ENCODE measurements at places on chromosomes 11 and 22.

GRCh38 chr11:132137981-132138313 lies 767.5 kb downstream of the NTM start:
- no peak for DNase-seq

DNA sequence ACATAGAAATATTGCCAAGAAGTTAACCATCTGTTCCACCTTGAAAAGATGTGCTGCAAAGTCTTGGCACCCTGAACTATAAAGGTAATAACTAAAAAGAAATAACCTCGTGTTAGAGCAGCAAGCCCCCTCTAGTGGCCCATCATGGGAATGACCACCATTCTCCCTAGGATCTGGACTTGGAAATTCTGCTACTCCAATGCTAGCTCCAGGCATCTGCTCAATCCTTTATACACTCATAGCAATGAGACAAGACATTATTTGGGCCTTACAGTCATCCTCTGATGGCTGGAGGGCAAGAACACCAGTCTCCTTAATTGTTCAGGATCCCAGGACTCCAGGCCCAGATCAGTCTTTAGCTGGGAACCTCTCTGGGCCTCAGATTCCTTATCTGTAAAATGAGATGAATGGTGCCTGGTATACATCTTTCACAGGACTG lies 76.0 kb downstream of the CWC15 start:
- peak; percentile 12 for DNase-seq

DNA sequence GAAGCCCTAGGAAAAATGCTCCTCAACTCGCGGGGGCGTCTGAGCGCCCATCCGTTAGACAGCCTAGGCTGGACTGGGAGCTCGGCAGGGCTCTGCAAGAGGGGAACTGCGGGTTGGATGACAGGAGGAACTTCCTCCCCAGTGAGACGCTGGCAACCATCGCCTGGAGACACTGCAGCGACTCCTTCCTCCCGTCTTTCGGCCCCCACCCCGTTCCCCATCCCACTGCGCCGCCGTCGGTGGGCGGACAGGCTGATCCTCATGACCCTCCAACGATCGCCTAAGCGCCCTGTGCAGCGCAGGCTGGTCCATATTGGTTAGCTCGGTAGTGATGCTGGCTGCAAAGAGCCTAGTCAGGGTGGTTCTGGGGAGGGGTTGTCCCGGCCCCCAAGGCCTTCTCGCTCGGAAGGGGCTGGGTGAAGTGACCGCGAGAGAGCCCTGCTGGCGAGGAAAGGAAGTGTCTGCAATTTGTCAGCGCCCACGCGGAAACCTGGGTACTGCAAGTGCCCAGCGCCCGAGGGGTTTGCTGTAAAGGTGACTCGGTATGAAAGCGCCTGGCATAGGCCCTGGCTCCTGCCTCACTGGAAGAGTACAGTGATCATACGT lies 638 bp downstream of the NRGN start:
- peak; percentile 44 for DNase-seq

DNA sequence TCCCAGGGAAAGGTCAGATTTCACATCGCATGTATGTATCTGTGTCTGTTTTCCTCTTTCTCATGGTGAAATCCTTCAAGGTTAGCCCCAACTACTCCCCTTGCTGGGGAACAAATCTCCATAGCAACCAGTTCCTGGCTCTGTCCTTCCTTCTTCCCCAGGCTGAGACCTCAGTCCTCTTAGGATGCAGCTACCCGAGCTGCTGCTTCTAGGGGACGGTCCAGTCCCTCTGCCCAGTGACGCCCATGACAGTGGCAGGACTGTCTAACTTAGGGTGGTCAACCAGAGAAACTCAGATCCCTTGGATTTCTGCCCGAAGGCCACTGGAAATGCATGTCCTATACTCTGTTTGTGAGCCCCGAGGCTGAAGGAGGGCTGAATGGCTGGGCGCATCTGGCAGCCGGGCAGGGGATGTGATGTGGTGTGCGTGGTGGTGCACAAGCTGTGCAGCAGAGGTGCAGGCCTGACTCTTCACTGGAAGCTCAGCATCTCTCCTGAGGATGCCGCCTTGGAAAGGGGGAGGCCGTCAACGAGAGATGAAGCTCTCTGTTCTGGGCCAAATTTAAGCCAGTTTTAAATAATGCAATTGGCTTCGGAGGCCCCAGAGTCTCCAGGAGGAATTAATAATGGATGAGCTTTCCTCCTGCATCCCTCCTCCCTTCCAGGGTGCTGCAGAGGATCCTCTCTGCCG lies 118.7 kb upstream of the B3GAT1 start:
- no peak for DNase-seq

GRCh38 chr11:82174610-82175009 lies 559.1 kb downstream of the FAM181B start:
- no peak for DNase-seq

DNA sequence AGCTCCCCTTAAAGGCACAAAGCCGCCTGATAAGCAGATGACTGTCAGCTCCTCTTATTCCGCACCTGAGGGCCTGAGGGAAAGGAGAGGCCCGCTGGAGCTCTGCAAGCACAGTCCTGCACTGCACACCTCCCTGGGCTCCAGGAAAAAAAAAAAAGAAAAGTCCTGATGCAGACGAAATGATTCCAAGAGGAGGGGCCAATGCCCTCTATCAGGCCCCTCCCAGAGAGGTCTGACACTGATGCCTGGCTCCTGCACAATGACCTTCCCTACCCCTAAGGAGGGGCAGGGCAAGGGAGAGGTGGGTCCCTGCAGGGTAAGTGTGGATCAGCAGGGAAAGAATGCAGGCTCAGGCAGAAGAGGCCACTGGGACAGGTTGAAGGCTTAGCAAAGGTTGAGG lies 572.7 kb downstream of the SOX6 start:
- no peak for DNase-seq

DNA sequence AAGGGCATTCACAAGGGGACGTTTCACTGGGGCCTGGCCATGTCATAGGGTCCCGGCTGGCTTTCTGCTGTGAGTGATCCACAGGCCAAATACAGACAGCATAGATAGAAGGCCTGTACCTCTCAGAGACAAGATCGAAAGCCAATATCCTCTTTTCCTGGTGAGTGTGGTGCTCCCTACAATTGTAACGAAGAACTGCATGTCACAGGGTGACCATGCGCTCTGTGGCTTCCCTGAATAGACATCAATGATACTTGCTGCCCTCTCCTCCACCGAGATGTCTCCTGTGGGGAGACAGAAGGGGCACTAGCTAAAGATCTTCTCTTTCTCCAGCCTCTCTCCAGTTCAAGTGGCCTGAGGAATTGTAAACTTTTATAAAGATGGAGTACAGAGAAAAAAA lies 226.1 kb upstream of the POU2AF2 start:
- DNase-seq: no peak

DNA sequence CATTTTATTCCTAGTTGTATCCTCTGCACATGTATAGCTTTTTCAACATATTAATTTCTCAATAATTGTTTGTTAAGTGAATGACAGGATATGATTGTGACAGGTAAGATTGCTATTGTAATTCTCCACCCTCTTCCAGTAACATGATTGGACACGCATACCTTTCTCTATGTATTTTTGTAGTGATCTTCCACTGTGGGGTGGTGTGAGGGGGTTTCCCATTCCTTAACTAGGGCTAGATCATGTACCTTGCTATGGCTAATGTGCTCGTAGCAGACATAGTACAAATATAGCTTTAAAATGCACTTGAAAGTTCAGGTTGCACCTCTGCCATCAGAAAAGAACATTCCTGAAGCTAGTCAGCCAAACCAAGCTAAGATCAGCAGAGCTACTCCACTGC lies 2392.8 kb upstream of the RAG2 start:
- no peak for DNase-seq

DNA sequence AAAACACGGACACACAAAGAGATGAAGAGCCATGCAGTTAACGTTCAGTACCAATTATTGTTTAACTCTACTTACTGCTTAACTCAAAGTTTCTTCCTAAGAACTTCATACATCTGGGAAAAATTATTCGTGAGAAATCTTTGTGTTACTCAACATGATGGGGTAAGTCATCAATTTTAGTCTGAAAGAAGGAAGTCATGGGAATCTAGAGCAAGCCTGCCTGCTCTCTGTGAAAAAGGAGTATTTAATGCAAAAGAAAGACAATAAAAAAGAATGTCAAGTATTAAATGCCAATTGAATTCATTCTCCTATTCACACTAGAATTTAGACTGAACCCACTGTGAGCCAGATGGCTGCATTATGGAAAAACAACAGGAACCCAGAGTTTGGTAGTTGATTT lies 16.0 kb downstream of the TMEM123 start:
- DNase-seq: no peak

GRCh38 chr11:116558504-116559211 lies 214.1 kb downstream of the BUD13 start:
- no peak for DNase-seq

DNA sequence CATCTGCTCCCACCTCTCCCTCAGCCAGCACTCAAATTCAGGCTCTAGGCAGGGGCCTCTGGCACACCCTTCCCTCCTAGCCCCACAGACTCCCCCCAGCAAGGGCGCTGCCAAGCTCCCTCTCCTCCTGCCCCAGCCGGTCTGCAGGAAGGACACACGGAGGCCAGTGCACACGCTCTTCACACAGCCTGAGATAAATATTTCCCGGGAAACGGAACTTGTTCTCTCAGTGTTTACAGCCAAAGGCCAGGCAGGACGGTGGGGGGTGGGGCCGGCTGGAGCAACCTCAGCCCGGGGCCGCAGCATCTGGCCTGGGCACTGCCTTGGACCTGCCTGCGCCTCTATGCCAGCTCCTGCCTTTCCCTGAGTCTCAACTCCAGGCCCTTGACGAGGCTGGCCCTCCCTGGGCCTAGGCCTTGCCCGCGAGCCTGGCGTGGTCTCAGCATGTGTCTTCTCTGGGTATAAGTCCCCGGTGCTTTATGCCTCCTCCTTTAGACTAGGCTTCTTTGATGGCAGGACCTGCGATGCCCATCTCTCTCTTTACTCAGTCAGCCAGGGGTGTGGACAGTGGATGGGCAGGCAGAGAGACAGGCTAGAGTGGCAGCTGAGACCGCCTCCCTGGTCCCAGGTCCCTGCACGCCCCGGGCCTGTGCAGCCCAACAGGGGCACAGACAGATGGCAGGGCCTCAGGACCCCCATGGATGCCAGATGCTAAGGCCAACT lies 48.4 kb downstream of the PDE2A start:
- DNase-seq: no peak

GRCh38 chr11:41306431-41306830 lies 153.0 kb downstream of the LRRC4C start:
- DNase-seq: no peak

DNA sequence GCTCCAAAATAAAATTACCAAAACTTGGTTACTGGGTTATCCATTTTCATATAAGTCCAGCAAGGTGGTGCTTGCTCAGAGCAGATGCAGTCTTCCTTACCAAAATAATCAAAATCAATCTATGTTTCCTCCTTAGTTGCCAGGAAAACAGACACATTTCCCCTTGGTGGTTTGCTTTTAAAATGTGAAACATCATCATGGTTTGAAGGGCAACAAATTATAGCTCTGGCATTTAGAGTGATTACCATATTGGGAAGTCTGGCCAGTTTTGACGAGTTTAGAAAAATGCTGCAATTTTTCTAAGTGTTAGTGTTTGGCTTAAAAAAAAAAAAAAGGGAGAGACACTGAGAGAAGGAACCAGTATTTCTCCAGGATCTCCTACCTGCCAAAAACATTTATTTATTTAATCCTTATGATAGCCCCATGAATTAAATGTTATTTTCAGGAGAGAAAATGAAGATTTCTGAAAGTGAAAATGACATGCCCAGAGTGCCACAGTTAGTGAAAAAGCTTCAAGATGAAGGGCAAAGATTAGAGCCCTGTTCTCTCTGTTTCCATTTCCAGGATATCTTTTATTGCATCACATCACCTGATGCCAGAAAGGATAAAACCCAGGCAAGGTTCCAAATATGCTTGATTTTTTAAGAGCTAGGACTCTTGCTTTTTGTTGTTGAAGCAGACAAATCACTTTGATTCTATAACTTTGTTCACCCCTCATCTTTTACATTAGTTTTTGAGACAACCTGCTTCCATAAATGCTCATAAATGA lies 29.6 kb upstream of the TBCEL start:
- no peak for DNase-seq

DNA sequence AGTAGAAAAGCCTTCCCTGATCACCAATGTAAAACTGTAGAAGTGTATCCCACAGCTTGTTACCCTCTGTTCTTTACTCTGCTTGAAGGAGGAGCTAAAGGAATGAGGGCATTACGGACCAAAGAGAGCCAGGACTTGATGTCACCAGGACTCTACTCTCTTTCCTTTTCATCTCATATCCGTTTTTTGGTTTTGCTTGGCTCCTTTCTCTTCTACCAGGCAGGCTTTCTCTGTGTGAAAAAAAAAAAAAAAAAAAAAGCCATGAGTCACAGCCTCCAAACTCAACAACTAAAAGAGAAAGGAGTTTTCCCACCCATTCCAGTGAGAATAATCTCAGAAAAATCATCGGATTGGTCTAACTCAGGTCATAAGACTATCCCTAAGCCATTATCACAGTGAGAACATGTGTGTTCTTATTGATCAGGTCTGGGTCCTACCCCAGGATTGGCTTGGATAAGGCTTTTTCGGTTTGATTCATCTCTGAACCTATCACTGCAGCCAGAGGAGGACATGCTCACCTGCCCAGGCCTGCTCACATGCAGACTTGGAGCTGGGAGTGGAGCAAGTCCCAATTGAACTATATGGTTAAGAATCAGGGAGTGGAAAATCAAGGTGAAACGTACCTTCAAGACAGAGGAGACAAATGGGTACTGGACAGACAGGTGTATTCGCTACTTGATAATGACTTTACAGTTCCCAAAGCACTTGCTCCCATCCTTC lies 19.4 kb upstream of the LRRC55 start:
- DNase-seq: no peak

DNA sequence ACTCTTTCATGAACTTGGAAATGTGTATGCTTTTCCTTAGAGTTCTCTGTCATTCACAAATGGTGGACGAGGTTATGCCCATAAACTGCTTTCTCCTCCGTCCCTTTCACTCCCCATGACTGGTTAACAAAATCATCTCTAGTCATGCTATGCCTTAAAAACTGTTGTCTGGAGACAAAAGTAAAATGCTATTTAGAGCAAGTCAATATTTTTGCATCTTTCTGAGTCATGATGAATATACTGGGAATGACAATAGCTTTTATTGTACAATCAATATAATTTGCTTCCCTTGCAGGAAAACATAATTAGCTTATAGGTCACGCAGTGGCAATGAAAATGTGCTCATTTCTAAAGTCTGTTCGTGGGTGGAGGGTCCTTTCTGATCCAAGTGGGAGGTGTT lies 216.7 kb upstream of the SORL1-AS1 start:
- no peak for DNase-seq

- DNase-seq: no peak
These were observed 1.6 kb downstream of the PAX6 start for GRCh38 chr11:31809541-31809856.

DNA sequence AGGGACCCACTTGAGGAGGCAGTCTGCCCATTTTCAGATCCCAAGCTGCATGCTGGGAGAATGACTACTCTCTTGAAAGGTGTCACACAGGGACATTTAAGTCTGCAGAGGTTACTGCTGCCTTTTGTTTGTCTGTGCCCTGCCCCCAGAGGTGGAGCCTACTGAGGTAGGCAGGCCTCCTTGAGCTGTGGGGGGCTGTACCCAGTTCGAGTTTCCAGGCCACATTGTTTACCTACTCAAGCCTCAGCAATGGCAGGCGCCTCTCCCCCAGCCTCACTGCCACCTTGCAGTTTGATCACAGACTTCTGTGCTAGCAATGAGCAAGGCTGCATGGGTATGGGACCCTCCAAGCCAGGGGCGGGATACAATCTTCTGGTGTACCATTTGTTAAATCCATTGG lies 126.0 kb downstream of the OR4A5 start:
- DNase-seq: no peak
